ENCODE measurements at places on chromosomes 13 and 19.

DNA sequence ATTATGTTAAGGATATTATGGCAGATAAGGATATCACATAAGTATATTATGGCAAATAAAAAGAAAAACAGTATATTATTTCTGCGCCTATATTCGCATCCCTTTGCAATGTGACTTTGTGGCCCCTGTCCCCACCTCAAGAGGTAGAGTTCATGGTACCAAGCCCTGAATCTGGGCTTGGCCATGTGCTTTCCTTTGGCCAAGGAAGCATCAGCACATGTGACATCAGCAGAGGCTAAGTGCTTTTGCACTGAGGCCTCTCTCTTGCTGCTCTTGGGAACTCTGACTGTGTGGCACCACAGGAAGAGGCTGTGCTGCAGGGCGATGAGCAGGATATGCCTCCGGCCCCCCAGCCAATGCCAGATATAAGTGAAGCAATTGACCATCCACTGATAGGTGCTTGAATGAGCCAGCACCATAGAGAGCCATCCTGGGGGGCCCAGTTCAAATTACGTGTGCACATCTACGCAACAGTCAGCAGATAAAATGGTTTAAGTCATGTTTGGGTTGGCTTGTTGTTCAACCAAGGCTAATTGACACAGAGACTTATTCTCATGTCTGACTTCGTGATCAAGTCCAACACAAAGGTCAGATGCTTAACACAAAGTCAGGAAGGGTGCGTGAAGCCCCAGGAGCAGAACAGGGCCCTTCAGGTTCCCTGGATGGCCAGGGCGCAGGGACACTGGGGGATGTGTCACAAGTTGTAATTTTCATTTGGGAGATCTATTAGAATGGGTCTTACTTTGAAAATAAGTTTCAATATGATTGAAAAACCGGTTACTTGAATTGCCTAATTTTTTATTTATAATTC lies 173.3 kb downstream of the COL4A1 start:
- DNase-seq, result no peak

DNA sequence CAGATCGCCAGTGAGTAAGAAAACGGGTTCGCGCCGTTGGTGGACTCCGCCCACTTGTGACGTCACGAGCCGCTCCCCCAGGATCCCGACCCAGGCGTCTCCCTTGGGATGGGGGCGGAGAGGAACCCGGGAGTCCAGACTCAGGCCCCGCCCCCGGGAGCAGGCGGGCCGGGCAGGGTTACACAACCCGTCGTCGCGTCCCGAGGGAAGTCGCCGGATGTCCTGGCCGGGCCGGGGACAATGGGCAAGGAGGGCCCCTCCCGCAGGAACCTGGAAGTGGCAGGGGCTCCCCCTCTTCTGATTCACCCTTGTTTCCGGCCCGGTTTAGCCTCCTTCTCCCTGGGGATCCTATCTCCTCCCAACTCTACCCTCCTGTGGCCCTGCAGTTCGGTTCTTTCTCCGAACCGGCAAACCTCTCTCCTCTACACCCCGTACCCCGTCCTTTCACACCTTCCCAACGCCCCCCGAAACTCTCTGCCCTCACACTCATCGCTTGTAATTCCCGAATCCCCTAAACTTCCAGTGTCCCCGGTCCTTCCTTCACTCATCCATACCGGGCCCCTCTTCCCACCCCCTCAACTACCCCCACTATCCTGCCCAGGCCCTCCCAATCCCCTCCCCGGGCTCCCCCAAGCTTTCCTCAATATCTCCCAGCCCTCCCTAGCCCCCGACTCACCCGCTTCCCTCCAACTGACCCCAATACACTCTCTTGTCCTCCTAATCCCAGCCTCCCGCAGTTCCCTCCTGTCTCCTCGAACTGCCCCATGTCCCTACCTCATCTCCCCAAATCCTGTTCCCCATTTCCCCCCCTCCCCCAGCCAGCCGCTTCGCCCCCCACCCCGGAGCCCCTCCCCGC lies 20.0 kb upstream of the ERCC1 start:
- peak; percentile 91 for DNase-seq

GRCh38 chr19:57305056-57305455 lies 15.2 kb upstream of the ZNF543 start:
- no peak for DNase-seq

GRCh38 chr13:75585153-75585552 lies 35.6 kb downstream of the UCHL3 start:
- no peak for DNase-seq

DNA sequence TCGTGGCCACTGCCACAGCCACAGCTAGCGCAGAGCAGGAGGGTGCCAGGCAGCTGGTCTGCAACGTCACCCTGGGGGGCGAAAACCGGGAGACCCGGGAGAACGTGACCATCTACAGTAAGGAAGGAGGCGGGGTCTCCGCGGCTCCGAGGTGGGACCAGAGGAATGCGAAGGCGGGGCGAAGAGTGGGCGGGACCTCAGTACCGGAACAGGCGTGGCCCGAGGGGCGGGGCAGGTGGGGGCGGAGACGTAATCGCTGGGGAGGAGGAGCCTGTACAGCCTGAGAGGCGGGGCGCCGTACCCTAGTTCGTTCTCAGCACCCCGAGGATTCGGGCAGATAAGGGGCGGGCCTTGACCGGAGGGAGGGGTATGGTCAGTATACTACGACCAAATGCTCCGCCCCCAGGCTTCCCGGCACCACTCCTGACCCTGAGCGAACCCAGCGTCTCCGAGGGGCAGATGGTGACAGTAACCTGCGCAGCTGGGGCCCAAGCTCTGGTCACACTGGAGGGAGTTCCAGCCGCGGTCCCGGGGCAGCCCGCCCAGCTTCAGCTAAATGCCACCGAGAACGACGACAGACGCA lies 2.5 kb downstream of the ICAM5 start:
- peak; percentile 49 for DNase-seq

DNA sequence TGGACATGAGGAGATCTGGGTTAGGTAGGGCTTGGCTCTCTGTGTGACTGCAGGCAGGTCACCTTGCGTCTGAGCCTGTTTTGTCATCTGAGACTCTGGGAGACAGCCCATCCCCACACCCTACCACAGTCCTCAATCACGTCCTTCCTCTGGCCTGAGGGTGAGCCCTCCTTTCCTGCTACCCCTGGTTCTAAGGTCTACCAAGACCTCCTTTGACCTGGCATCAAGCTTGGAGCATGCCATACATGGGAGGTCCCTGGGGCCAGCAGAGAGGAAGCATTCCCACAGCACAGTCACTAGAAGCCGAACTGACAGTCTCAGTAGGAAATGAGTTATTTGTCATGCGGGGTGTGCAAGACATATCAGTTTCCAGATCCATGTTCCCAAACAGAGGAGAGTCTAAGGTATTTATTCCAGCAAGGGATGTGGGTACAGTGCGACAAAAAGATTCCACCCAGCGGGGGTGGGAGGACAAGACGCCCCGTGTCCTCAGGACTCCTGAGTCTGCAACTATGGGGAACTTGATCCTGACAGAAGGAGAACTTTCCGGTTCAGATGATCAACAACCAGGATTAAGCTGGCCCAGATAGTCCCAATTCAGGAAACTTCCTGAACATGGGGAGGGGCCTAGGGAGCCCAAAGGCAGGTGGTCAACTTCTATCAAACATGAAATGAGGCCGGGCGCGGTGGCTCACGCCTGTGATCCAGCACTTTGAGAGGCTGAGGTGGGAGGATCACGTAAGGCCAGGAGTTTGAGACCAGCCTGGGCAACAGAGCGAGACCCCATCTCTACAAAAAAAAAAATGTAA lies 9.5 kb downstream of the ARRDC2 start:
- no peak for DNase-seq

Measured in right hindlimb (tissue), 1 donor.